Bone marrow (tissue), 2 donors: ENCODE measurements at places on chromosomes 1 and 21.

- DNase-seq = no peak
Observed at GRCh38 chr1:17099616-17100340, 19.5 kb downstream of the PADI2 start.

DNA sequence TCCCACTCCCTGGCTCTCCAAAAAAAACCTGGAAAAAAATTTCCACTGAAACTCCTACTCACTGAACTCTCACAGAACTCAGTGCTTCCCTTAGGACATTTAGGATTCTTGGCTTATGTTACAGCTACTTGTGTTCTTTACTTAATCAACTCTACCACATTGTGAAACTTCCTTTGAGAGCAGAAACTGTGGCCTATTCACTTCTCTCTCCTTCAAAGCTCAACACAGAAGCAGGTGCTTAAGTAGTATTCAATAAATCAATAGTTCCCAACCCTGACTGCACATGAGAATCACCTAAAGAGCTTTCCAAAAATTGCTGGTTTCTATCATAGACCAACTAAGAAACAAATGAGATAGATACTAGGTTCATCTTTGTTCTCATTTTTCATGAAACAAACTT is 67.9 kb upstream of the DMRTA2 start:
- no peak for DNase-seq

DNA sequence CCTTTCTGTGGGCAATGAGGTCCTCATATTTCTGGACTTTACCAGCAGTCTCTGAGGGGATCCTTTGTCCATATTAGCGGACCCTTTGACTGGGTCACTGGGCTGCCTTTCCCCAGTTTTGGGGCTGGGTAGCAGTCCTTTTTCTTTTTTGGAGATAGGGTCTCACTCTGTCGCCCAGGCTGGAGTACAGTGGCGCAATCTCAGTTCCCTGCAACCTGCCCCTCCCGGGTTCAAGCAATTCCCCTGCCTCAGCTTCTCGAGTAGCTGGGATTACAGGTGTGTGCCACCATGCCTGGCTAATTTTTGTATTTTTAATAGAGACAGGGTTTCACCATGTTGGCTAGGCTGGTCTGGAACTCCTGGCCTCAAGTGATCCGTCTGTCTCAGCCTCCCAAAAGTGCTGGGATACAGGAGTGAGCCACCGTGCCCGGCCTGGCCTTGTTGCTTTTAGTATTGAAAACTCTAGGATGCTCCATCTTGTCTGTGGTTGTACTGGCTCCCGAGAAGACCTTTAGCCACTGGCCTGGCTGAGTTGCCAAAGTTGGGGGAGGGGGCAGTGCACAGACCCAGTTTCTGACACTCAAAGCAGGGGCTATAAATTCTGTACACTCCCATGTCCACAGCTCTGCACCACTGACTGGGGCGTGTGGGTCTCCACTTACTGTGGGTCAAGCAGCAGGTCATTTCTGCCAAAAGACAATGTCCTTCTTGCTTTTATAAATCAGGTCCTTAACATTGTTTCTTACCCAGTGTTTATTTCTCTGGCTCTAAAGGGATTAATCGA is 33.1 kb downstream of the MAN1C1 start:
- no peak for DNase-seq

- DNase-seq = no peak
Observed at GRCh38 chr1:113199760-113200455, 126.9 kb downstream of the LRIG2 start.

DNA sequence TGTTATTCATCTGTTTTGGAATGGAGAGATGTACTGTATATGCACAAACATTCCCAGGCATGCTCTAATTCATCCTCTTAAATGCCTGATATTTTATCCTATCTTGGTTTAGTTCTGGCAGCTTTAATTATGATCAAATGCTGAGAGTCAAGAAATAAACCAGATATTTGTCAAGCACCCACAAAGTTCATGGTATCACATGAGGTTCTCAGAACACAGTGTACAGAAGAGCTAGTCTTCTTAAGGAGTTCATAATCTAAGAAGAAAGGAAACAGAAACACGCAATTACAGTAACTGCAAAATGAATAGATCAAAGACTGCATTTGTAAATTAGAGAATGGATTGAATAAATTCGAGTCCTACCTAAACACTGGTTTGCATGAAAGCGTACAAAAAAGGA is 58.3 kb upstream of the KCNH1 start:
- no peak for DNase-seq

- no peak for DNase-seq
Observed at GRCh38 chr1:232143315-232143886, 486.5 kb downstream of the SIPA1L2 start.

DNA sequence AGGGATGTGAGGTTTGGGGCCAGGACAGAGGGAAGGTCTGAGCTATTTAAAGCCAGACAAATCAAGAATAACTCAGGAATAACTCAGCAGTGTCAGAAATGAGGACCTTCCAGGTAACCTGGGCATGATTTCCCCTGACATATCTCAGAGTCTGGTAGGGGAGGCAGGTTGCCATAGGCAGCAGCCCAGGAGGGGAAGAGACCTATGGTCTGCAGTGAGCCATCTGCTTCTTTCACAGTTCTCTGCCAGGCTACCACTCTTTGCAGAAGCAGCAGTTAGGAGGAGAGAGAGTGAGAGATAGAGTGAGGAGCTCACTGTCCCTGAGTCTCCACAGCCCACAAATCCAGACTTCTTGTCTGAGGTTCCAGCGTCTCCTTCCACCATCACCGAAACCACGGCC is 6.3 kb upstream of the VSIG8 start:
- no peak for DNase-seq

- DNase-seq = no peak
Observed at GRCh38 chr1:226661965-226662364, 77.1 kb downstream of the ITPKB start.

- DNase-seq = no peak
Observed at GRCh38 chr1:234246638-234247116, 126.6 kb upstream of the COA6 start.

- no peak for DNase-seq
Observed at GRCh38 chr1:203839081-203839480, 22.3 kb upstream of the SNRPE start.

GRCh38 chr21:26708223-26708800 is 135.2 kb upstream of the CYYR1 start:
- DNase-seq = no peak

- DNase-seq = no peak
Observed at GRCh38 chr21:37513383-37513782, 146.8 kb downstream of the DYRK1A start.

- no peak for DNase-seq
Observed at GRCh38 chr1:14663773-14664172, 65.3 kb downstream of the KAZN start.

DNA sequence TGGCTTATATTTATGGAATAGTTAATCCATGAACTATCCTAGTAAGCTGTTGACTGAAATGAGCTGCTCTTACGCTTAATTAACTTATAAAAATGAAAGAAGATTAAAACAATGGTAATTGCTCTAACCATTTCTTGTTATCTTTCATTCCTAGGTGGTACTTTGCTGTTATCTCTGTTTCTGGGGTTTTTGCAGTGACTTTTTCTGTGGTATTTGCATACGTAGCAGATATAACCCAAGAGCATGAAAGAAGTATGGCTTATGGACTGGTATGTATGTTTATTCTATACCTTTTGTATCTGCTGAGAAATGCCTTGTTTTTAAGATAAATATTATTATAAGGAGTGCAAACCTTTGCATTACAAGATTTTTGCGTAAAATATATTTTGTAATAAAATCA is 71.0 kb downstream of the SASS6 start:
- DNase-seq = no peak

DNA sequence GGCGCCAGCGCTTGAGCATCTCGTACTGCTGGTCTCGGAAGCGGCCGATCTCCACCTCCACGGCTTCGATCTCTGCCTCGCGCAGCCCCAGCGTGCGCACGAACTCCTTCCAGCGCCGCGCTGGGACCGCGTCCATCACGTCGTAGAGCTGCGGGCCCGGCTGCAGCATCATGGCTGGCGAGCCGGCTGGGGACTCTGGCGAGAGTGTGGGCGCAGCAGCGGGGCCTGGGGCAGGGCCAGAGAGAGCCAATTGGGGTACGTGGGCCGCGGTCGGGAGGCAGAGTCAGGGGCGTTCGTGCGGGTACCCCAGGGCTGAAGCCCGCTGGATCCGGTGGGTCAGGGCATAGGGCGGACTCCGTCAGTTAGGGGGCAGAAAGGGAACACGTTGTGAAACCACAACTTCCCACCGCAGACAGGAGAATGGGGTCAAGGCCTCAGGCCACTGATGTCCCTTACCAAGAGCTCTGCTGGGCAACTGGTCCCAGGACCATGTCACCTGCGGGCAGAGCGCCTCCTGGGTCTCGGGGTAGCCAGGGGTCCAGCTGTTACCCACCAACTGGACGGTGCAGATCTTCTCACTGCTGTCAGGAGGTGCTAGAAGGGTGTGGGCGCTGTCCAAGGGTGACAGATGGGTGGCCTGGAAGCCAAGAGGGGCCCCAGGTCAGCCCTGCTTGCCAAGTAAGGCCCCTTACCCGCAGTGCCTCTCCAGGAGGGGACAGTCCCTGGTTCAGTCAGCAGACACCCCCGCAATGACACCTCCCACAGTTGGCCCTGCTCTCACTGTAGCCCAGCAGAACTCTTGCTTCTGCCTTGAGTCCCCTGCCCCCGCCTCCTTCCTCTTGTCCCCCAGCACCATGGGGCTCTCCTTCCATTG is 4.2 kb downstream of the TNFRSF25 start:
- DNase-seq = no peak

GRCh38 chr1:206826394-206826793 is 39.0 kb upstream of the IL20 start:
- DNase-seq = no peak

- DNase-seq = no peak
Observed at GRCh38 chr1:208329300-208329699, 85.1 kb upstream of the PLXNA2 start.

GRCh38 chr1:224543453-224543852 is 72.7 kb upstream of the CNIH3 start:
- no peak for DNase-seq

DNA sequence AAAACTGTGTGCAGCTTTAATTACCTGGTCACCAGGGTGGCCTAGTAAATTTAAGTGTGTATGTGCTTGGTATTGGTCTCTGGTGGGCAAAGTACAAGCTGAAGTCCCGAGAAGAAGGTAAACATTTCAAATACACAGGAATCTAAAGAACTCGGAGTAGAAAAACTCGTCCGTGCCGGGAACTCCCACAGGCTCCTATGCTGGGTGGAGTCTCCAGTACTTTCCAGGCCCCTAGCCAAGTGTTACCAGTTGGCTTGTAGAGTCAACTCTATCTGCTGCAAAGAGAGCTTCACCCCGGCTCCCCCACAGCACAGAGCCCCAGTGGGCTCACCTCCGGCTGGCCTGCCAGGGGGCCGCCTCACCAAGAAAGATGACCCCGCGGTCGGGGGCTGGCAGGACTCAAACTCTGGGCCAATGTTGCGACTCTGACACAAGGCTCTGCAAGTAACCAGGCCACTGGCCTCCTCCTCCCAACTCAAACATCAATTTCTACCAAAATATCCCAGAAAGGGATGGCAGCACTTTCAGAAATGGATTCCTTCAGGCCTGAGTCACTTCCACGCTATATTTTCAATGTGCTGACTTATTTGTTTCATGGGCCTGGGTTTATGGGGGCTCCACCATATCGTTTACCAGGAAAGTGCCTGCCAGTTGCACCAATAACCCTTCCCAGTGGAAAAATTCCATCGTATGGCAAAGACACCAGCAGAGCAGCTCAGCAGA is 73.9 kb downstream of the SLC66A1 start:
- DNase-seq = no peak

DNA sequence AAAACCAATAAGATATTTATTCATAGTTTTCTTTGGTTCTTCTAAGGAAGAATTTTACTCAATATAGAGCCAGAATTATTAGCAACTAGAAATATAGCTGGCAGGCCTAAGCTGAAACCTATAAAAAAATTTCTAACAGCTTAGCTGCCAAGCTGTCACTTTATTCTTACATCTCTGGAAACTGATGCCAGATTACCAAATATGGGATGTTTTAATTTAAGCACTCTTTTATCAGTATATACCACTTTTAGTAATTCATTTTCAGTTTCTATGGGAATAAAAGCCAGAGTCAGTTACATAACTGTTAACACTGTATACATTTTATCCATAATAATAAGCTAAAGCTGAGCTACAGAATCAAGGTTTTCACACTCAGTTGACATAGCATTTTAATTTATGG is 68.7 kb upstream of the MPC2 start:
- DNase-seq = no peak

- DNase-seq = no peak
Observed at GRCh38 chr1:118144684-118145083, 40.3 kb downstream of the SPAG17 start.

DNA sequence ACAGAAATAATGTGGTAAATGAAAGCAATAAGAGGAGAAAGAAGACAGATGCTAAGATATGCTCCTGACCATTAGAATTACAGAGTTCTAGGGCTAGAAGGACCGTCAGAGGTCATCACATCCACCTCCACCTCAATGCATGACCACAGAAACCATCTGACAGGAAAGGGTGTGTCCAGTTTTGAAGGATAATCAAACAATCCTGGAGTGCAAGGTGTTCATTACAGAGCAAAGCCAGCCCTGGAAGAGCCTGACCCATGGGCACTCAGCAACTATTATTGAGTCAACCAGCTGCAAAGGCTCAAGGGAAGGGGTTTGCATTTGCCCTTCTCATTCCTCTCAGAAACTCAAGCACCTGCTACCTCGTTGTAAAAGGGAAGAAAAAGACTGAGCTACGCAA is 46.4 kb downstream of the TOR1AIP2 start:
- DNase-seq = no peak

GRCh38 chr1:147700042-147701006 is 30.0 kb upstream of the ACP6 start:
- no peak for DNase-seq

- DNase-seq = no peak
Observed at GRCh38 chr1:13830616-13831280, 130.8 kb downstream of the PRDM2 start.
